ENCODE measurements at places on chromosomes 16 and 17. TPM values are rescaled to one million over a fixed set of nuclear protein-coding genes. Genes with fewer than 3 reads are reported as not detected.

The TEX19 gene
- total RNA-seq: not detected

The SULT1A1 gene
- 5.7 TPM for total RNA-seq

- DNase-seq: no peak
- no peak overlapping the region for H3K4me3 ChIP-seq
- no peaks in the 10 kb centered on the region for H3K27me3 ChIP-seq
- H3K4me1 ChIP-seq: peaks cover 32% of the 10 kb centered on the region
- H3K27ac ChIP-seq: peak overlapping the region; percentile 99
- H3K36me3 ChIP-seq: no peaks in the 10 kb centered on the region
These were observed 1.4 kb downstream of the CENPN start for GRCh38 chr16:81008505-81008789.

The PABPN1L gene
- total RNA-seq: 0.43 TPM

DNA sequence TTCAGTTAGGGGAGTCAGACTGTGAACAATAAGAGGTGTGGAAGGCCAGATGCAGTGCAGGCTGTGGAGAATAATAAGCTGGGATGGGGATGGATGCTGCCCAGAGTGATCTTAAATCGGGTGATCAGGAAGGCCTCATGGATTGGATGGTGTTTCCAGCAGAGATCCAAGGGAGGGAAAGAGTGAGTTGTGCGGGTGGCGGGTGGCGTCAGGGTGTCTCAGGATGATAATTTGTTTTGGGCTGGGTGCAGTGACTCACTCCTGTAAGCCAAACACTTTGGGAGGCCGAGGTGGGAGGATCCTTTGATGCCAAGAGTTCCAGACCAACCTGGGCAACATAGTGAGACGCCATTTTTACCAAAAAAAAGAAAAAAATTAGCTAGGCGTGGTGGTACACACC lies 7.9 kb downstream of the CLUAP1 start:
- H3K27ac ChIP-seq: no peak overlapping the region
- H3K4me3 ChIP-seq: no peak overlapping the region
- peaks cover 19% of the 10 kb centered on the region for H3K4me1 ChIP-seq
- no peaks in the 10 kb centered on the region for H3K27me3 ChIP-seq
- H3K36me3 ChIP-seq: peaks cover 8% of the 10 kb centered on the region

- no peak overlapping the region for H3K4me3 ChIP-seq
- H3K27me3 ChIP-seq: no peaks in the 10 kb centered on the region
- no peak overlapping the region for H3K27ac ChIP-seq
- no peaks in the 10 kb centered on the region for H3K36me3 ChIP-seq
These were observed 210.6 kb upstream of the CDH5 start for GRCh38 chr16:66155933-66156332.

DNA sequence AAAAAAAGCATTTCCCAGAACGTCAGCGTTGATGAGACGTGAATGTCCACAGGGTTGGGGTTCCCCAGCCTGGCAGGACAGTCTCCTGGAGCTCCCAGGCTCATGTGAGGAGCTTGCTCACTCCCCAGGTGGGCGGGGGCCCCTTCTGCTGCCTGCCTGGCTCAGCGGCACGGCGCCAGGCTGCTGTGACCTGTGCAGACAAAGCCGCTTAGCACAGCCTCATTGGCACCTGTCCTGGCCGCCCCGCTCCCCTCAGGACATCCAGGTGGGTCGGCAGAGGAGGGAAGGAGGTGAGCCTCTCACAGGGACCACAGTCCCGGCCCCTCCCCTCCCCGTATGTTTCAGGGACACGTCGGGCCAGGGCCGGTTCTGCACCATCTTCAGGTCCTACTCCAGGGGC lies 12.9 kb upstream of the WFIKKN1 start:
- no peak overlapping the region for H3K27ac ChIP-seq
- no peak overlapping the region for H3K4me3 ChIP-seq
- no peaks in the 10 kb centered on the region for H3K36me3 ChIP-seq

The ALOX15 gene
- not detected for total RNA-seq

The MPV17L gene
- 0.07 TPM for total RNA-seq

The RASD1 gene
- 1.2 TPM for total RNA-seq

GRCh38 chr17:14011740-14012405 lies 57.4 kb upstream of the COX10 start:
- no peaks in the 10 kb centered on the region for H3K27me3 ChIP-seq
- no peak overlapping the region for H3K4me3 ChIP-seq
- no peaks in the 10 kb centered on the region for H3K36me3 ChIP-seq
- no peaks in the 10 kb centered on the region for H3K4me1 ChIP-seq
- H3K27ac ChIP-seq: no peak overlapping the region

DNA sequence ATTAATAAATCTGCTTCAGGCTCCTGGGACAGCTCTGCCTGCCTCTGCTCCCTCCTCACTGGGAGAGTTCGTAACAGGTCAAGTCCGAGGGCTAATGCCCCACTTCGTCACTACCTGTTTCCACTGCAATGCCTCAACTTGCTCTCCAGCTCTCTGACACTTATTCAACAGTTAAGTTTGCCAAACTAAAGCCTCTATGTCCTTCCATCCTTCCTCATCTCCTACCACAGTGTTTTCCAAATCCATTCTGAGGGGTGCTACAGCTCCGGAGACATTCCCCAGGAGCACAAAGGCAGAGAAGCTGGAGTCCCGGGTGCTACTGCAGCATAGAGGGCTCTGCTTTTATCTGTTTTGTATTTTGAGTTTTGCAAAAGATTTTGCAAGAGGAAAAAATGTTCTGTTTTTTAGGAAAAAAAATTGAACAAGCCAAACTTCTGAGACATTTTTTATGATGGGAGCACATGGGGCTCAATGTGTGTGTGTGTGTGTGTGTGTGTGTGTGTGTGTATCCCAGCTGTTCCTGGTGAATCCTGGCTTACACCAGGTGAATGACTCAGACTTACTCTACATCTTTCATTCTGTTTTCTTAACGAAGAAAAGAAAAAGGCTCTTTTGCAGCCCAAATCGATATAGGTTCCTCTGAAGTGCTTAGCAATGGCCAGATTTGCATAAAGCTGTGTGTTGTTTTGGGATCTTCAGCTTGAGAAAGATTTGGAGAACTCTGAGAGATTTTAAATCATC lies 46.1 kb upstream of the MYOCD start:
- H3K4me1 ChIP-seq: no peaks in the 10 kb centered on the region
- H3K27ac ChIP-seq: no peak overlapping the region
- H3K4me3 ChIP-seq: no peak overlapping the region
- no peaks in the 10 kb centered on the region for H3K27me3 ChIP-seq

GRCh38 chr17:50541716-50542688 lies 5.0 kb upstream of the SPATA20 start:
- H3K4me3 ChIP-seq: peak overlapping the region; percentile 67
- H3K27ac ChIP-seq: no peak overlapping the region
- H3K27me3 ChIP-seq: no peaks in the 10 kb centered on the region
- H3K36me3 ChIP-seq: no peaks in the 10 kb centered on the region

DNA sequence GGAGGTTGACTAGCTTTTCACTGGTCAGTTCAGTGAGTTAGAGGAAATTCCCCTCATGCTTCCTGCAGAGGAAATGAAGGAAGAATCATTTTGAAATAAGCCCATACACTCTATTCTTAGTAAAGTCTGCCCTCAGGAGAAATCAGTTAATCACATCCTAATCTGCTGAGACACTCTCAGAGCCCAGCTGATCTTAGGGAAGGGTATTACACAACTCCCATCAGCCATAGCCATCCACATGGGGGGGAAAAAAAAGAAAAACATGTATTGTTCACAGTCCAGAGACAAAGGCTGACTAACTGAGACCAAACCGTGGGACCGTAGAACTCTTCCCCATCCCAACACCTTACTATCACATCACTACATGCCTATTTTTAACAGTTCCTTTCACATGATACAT lies 722.3 kb downstream of the CDH8 start:
- H3K4me1 ChIP-seq: no peaks in the 10 kb centered on the region
- H3K27ac ChIP-seq: no peak overlapping the region
- no peak for DNase-seq
- H3K36me3 ChIP-seq: no peaks in the 10 kb centered on the region
- no peak overlapping the region for H3K4me3 ChIP-seq
- no peaks in the 10 kb centered on the region for H3K27me3 ChIP-seq

DNA sequence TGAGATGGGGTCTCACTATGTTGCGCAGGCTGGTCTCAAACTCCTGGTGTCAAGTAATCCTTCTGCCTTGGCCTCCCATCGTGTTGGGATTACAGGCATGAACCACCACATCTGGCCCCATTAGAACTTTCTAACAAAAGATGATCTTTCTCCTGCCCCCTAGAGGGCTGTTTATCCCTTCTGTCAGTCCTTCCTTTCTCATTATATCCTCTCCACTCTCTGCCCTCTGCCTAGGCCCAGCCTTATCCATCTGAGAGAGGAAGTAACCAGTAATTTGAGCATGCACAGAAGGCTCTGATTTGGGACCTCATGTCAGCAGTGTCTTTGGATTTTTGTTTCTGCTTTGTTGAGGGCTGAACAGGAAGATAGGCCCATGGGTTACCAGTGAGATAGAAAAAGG lies 4.4 kb upstream of the DHX40 start:
- H3K36me3 ChIP-seq: no peaks in the 10 kb centered on the region
- H3K4me3 ChIP-seq: no peak overlapping the region
- H3K27ac ChIP-seq: no peak overlapping the region

The MGRN1 gene
- 102 TPM for total RNA-seq
